Urinary bladder (tissue), 4 donors: ENCODE measurements at places on chromosomes 7 and 10.

DNA sequence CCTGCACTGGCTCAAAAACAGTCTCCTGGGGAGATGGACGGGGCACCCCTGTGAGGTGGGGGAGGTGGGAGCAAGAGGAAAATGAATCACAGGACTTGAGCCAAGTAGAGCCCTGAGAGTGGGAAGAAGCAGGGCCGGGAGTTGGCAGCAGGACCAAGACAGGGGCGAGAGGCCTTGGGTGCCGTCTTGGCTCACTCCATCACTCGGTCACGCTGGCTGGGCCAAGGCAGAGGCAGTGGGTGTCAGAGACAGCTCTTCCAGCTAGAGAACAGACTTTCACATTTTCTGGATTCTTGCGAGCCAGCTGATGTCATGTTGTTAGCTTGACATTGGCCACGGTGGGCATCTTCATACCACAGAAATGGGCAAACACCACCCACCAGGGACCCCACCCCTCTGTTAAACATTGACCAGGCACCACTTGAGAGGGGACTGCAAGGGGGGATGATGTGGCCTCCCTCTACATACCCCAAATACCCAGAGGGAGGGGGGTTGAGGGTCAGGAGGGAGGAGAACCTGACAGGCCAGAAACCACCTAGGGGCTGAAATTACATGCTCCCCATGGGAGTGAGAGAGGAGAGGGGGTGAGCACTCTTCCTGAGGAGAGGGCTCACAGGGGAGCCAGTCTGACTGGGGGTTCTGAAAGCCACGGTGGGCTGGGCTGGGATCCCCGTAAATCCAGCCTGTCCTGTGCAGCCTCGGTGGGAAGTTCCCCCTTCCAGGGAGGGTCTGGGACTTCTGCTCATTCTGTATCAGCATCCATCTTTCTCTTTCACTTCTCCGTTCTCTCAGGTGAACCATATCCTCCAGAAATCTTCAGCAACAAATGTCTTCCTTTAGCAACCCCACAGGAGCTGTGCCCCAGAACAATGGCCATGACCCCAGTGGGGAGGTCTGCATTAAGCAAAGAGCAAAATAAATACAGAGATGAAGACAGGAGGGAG lies 19.6 kb downstream of the CAMK2B start:
- DNase-seq, result no peak

DNA sequence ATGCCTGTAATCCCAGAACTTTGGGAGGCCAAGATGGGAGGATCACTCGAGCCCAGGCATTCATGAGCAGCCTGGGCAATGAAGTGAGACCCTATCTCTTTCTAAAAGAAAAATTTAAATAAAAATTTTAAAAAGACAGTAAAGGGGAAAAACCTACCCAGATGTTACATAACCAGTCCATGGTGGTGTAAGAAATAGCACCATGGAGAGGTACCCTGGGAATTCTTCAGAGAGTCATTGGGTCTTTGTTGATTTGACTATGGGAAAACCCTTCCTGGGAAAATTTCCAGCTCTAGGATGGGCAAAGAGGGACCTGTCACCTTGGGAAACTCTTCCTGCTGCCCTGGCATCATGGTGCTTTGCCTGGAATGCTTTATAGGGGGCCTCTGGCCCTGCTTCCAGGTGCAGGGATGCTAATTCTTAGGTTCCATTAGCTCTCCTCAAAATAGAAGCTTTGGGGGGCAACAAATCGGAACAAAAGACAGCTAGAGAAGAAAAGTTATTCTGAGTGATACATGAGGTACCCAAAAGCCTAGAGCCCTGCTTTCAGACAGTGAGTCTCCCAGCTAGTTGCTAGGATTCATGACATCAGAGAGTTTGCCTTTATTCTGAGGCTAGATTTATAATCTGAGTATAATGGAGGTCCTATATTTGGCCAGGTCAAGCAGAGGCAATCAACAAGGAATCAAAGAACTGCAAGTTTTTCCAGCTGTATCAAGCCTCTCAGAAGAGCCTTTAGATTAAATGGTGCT lies 10.1 kb downstream of the CCDC136 start:
- no peak for DNase-seq

DNA sequence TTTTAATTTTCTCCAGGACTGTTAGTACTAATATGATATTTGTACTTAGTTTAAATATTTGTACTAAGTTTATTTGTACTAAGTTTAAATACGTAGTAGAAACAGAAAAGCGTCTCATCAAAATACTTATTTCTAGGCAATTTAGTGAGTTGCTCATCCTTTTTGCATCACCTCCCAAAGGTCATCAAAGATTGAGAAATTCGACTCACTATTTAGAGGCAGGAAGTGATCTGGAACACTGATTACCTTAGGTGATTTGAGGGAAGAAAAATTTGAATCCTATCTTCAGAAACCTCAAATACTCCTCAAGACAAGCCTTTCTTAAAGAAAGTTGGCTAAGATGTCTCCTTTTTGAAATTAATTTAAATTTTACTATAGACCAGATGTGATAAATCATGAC lies 14.5 kb downstream of the WNT16 start:
- no peak for DNase-seq

GRCh38 chr10:3777981-3778691 lies 6.9 kb downstream of the KLF6 start:
- DNase-seq, result no peak

DNA sequence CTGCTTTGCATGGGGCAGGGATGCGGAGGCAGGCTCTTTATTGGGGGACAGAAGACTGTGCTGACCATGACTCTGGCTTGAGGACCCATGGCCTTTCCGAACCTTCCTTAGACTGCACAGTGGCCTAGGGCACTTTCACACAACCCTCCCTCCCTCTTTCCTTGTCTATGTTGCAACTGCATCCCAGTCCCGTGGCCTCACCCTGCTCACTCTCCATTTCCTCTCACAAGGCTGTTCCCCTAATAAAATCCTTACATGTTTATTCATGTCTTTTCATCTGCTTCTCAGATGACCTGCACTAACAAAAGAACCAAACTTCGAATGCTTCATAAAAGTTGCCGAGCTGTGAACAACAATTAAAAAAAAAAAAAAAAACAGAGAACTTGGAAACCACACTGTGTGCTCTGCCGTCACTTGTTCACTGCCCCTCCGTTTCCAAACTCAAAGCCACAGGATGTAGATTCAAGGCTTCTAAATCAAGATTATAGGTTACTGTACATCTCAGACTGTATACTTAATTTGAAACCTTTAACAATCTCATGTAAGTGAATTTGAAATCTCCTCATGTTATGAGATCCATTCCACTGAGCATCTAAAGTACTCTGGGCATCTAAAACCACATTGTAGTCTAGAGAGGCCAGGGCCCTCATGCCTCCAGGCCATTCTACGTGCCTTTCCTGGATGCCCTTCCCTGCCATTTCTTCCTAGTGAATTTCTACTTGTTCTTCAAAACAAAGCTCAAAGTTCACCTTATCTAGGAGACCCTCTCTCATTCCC lies 265.9 kb downstream of the SNX13 start:
- peak; percentile 46 for DNase-seq

DNA sequence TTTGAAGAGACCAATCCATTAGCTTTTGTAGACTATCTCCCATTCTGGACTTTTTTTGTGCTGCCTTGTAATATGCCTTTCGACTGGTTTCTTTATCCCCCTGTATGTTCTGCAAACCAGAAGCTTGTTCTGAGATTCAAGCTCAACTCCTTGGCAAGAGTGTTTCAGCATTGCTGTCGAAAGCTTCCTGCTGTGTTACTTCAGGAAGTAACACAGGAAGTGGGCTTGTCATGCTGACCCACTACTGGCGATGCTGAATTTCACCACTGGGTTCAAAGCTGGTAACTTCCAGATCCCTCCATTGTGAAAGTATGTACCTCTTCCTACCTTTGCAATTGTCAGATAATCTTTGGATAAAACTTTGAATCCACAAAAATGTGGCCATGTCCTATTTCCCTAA lies 57.9 kb upstream of the INSYN2A start:
- DNase-seq, result no peak

DNA sequence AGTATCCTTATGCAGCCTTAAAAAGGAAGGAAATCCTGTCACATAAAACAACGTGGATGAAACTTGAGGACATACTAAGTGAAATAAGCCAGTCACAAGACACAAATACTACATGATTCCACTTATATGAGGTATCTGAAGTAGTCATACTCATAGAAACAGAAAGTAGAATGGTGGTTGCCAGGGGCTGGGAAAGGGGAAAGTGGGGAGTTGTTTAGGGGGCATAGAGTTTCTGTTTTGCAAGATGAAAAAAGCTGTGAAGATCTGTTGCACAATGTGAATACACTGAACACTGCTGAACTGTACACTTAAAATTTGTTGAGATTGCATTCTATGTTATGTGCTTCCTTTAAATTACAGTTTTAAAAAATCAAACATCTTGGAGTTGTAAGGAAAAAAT lies 2.9 kb downstream of the NUP205 start:
- DNase-seq, result no peak

- no peak for DNase-seq
These were observed 84.8 kb upstream of the COL13A1 start for GRCh38 chr10:69716711-69717560.

DNA sequence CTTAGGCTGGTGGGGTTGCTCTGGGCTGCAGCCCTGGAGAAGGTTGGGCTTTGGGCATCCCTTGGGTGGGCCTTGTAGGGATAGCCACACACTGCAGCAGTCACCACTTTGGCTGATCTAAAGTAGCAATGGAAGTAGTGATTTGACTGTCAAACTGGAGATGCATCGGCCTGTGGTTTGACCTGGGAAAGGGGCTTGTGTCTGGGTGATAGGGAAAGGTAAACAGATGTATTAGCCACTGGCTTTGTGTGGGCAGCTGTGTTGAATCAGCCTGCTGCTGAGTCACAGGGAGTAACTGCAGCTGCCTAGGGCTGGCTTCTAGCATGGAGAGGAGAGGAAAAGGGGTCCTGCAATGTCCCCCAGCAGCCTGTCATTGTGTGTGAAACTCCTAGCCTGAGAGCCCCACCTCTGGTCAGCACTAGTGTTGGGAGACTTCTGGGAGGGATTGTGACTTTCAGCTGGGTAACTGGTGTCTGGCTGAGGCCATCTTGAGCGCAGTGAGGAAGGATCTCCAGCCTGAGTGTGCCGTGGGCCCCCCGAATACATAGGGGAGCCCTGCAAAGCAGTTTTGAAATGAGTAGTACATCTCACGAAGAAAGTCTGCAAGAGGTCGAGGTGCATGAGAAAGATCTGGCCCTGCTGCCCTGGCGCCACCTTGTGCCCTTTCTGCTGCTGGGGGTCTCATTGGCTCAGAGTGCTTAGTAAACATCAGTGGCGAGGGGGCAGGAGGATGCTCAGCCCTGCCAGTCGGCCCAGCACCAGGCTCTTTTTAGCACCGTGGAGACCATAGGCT lies 117.3 kb downstream of the FANK1 start:
- DNase-seq, result no peak

GRCh38 chr7:157599491-157599890 lies 262.7 kb downstream of the DNAJB6 start:
- no peak for DNase-seq

DNA sequence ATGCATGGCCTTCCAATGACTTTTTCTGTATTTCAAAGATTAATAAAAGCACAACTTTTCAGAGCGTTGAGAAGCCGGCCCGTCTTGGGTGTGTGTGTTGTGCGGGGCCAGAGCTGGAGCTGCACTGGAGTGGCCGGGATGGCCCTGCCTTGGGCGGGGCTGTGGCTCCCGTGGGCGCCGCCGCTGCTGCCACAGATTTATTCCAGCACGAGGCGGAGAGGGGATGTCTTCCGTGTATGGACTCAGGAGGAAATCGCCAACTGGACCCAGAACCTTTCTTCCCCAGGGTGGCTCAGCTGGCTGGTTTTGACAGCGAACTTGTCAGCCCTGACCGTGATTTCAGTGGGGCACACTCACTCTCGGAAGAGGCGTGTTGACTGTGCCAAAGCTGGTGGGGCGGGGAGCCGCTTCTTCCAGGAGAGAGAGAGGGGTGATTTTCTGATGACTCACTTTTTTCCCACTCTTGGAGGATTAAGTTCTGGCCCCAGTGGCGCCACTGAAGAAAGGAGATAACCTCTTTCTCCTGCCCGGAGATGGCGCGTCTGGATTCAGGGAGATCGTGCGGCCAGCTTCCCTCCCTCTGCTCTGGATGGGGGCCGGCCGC lies 72.4 kb downstream of the DNAJB6 start:
- no peak for DNase-seq

GRCh38 chr10:44397476-44398225 lies 12.8 kb upstream of the CXCL12 start:
- no peak for DNase-seq

DNA sequence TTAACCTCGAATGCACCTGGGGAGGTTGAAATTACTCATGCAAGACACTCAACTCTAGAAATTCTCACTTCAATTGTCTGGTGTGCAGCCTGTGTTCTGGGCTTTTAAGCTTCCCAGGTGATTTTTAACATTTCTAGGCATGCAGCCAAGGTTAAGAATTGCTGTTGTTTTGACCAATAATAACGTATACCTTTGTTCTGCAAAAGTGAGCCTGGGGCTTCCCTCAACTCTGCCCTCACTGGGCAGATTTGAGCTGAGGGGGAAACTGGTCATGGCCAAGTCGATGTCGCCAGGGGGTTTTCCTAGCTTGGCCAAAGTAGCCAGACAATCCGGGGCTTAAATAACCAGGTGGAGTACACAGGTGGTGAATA lies 568 bp downstream of the PRSS2 start:
- DNase-seq, result no peak

DNA sequence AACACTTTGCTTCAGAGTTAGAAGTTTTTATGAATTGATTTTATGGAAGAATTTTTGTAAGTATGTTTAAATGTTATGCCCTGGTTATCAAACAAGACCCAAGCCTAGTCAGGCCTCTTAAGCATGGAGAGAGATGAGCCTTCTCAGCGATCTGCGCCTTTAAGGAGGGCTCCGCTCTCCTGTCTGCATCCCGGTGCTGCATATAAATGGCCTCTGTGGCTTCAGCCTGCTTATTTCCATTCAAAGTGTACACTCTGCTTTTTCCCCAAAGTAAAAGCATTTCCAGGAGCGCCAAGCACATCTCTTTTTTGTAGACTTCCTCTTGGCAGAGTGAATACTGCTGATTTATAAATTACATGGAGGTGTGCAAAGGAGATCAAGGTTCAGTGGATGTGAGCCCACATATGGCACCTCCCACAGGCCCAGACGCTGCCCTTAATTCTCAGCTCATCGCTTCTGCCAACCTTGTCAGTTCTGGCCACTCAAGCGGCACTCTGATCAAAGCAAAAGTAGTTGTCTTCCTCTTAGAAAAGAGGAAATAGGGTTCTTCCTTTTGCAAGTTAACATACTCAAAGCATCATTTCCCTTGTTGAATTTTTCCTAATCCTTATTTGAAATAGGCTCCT lies 70.0 kb upstream of the SFMBT2 start:
- no peak for DNase-seq
